ENCODE measurements at places on chromosomes 4 and X.

GRCh38 chr4:74793757-74794381, 454 bp downstream of the BTC start:
- DNase-seq = peak; percentile 67

DNA sequence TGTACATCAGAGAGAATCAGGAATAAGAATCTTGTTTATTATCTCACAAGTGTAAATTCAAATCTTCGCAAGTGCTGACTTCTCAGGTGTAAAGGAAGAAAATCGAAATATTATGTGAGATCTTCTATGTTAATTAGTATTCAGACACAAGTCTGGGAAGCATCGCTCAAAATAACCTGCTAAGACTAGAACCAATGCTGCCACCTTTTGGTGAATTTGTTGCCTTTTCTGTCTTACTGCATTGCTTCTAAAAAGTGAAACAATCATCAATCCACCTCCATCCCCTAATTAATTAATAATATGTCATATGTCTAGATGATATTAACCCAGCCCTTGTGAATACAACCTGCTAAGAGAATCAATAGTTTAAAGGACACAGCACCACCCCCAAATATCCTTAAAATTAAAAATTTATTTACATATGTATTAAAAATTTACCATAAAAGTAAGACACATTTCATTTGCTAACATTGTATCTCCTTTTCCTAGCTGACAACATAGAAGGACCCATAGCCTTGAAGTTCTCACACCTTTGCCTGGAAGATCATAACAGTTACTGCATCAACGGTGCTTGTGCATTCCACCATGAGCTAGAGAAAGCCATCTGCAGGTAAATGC, 3.5 kb downstream of the EPGN start:
- DNase-seq = peak; percentile 38

- no peak for DNase-seq
Measured at GRCh38 chrX:53244610-53245009, 19.6 kb upstream of the KDM5C start.

DNA sequence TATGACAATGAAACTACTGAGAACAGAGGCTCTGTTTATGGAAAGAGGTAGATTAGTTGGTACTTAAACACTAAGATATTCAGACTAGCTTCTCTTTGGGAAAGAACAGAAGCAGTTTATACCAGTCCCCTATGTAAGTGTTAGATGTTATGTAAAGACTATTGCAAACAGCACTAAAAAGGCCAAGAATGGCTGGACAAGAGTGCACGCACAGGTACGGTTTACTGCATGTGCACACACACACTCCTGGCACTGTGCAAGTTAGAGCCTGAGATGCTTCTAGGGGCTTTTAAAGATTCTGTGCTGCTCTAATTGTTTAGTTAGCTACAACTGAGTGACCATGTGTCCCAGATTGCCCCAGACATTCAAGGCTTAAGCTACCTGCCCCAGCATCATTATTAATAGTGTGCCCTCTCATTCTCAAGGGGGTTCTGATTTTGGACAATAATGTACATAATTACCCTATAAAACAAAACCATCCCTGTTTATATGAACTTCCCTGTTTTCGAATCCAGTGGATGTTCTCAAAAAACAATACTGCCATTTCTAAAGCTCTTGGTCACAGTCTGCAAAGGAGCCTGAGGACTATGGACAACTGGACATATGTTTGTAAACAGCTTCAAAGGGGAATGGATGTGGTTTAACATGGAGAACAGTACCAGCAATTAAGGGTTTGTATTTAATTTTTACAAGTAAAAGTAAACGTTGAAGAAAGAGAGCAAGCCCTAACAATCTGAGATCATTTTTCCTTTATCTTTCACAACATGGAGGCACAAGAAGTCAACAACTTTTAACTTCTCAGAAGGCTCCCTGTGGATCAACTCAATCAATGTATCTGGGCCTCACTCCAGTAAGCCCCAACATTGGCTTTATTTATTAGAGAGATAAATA, 2.0 kb downstream of the SETD7 start:
- no peak for DNase-seq

DNA sequence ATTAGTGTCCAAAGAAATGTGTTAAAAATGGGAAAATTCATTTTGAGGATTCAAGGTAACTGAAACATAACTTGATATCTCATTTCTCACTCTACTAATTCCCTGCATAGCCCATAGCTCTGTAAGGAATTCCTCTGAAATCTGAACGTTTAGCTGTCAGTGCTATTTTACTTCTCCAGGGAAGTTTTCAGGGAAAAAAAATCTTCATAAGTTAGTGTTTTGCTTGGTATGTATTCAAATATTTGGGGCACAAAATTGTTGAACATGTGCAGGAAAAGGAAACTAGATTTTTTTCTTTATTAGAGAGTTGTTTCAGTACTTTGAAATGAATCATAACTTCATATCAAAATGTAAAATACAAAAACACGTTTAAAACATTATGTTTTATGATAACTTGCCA, 891.4 kb downstream of the CENPC start:
- no peak for DNase-seq

GRCh38 chrX:10197279-10198210, 40.8 kb downstream of the CLCN4 start:
- DNase-seq = peak; percentile 41

DNA sequence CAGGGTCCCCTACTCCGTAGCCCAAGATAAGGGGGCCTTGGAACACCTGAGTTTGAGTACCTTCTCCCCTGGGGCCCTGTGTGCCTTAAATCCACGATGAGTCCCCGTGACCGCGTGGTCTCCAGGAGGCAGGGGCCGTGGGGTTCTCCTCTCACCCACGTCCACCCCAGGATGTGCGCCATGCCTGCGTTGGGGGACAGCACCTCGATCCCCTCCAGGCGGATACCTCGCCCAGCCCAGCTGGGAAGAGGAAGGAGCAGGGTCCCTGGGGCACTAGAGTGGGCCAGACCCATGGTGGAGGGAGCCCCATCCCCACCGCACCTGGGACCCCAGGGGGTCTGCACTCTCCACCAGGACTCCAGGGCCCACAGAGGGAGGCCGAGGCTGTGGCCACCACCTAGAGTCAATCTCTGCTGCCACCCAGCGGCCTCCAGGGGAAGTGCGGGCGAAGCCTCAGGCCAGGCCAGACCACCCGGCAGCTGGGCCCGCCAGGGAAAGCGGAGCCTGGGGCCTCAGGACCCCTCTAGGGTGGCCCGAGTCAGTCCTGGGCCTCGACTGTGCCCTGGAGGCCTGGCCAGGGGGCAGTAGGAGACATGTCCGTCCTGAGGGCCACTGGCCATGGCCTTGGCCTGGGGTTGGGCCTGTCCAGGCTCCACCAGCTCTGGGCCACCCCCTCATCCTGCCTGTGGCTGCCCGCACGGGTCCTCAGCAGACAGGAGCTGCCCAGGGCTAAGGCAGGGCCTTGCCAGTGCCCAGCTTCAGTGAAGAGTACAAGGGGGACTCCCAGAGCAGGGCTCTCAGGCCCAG, 55.0 kb downstream of the FAM53A start:
- DNase-seq = peak; percentile 25

- DNase-seq = no peak
Measured at GRCh38 chrX:46838486-46838870, 1.6 kb downstream of the RP2 start.

Measured in NCI-H345 (cell line).